ENCODE measurements at places on chromosomes 7 and 10.

DNA sequence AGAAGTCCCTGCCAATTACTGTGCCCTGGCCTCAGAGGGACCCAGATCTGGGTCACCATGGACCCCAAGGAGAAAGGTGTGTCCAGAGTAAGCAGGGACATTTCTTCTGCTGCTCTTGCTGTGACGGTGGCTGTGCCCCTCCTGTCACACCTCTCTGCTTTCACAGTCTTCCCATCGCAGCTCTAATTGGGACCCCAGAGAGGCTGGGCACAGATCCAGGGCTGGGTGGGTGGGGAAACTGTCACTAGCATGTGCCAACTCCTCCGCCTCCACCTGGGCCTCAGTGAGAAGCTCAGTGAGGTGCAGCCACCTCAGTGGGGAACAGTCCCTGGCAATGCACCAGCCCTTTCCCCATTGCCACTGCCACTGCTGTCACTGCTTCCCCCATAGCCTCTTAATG lies 37.3 kb upstream of the ADCYAP1R1 start:
- DNase-seq = no peak

DNA sequence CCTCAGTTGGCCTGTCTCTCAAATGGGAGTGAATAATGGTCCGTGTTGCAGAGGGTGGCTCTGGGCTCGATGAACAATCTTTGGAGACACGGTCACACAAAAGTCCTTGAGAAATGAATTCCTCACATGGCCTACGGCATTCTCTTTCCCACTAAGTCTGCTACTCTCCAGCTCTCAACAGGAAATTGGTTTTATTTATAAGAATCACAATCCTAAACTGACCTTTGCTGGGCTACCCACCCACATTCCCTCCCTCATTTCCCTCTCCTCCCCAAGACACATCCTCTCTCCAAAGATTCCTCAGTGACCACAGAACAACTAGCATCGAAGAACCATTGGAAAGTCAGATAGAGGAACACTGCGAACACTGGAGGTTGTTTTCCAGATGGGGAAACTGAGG lies 4.7 kb downstream of the AFAP1L2 start:
- DNase-seq = no peak

DNA sequence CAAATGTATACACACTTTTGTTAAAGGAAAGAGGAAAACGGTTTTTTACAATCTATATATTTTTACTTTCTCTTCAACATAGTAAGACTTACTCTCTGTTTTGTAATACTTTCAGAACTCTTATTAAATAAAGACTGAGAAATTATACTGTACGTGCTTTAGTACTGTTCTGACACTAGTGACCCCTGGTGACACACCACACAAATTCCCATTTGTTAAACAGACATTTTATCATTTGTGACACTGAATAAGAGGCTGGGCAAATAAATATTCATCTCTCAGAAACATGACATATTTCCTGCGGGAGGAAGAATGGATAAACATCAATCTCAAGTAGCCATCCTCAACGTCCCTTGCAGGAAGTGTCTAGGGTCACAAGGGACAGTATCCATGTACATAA lies 68.9 kb upstream of the ZNF33B start:
- DNase-seq = no peak

GRCh38 chr10:47037654-47038425 lies 126.6 kb downstream of the PTPN20 start:
- DNase-seq = no peak

- DNase-seq = no peak
These were observed 114.0 kb downstream of the WDR37 start for GRCh38 chr10:1169981-1170866.

DNA sequence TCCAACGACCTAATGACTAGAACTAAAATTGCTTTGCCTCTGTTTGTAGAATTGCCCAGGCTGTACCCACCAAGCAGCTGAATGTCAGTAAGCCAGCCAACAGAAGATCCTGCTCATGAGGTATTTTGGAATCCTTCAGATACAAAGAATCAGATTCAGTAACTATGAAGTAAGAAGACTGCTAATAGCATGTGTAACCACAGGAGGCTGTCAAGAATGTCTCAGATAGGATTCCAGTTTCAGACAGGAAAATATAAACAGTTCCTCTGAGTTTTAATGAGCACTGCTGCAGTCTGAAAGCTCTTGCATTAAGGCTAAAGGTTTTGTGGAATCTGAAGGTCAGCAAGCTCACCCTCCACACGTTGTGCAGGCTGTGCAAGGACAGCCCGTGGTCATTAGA lies 112.6 kb upstream of the ADAM12 start:
- DNase-seq = no peak

- DNase-seq = no peak
These were observed 101.5 kb downstream of the ZNF92 start for GRCh38 chr7:65475040-65475726.

Measured in stimulated activated CD4-positive, alpha-beta T cell treated with anti-CD3 and anti-CD28 coated beads, Interleukin-1b, Interleukin-23, amount 100 ng/mL, for 1 hour (primary cell).